ENCODE measurements at places on chromosomes 4 and X.

DNA sequence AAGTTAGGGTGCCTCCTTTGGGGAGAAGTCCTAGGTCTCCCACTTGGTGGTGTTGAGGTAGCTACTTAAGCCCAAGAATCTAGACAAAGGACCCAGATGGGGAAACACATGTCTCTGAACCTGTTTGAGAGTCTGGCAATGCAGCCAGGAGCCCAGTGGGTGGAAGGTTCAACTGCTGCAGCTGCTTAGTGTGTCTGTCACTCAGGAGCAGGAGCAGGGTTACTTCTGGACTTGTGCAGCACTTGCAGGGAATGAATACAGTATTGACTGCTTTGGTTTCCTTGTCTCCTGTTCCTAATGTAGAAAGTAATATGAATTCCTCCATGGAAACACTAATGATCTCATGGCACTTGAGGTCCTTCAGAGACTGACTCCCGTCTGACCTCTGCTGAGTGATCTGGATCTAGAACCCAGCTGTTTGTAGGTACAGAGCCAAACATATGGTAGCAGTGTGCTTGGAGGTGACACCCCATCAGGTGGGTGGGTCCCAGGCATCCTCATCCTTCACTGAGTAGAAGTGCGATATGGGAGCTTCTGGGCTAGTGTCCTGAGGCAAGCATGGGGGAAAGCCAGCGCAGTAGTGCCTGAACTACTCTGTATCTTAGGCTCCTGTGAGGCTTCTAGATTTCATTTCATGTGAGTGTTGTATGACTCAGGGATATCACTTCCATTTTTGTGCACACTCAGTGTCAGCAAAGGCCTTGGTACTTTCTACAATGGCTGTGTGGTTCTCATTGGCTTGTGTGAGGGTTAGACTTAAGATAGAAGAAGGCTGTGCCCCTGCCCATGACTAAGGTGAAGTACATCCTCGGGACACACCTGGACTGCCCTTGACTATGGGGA is 85.0 kb upstream of the WDR1 start:
- no peak for DNase-seq

DNA sequence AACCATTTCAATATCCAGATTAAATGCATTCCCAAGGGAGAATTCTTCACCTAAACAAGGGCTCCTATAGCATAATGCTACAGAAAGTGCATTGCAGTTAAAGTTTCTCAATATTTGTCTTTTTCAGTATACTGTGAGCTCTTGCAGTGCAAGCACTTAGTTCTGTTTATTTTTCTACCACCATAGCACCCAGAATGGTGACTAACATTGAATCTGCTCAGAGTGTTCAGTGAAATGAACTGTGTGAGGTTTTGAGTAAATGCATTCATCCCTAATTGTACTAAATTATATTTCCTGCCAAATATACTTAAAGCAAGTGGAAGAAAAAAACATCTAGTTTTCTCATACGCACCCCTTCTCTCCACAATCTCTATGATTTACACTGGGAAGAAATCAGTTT is 383.9 kb downstream of the PCDH7 start:
- no peak for DNase-seq

- DNase-seq, result peak; percentile 14
These were observed 1.2 kb upstream of the TMEM144 start for GRCh38 chr4:158208963-158209640.

DNA sequence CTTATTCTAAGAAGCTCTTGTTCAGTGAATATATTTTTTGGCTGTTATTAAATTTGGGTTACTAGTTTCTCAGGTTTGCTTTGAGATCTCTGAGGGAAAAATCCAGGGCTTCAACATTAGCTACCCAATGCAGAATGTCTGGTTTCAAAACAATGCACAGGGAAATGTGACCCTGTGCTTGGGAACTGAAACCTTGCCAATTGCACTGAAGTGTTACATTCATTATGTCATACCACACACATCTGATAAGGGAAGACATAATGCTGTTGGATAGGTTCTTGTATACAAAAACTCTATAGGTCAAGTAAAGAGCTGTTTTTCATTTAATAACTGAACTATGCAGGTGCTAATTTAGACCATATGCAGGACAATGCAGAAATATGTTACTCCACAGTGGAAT is 345.3 kb upstream of the BMP3 start:
- no peak for DNase-seq

GRCh38 chr4:149973181-149973580 is 105.1 kb upstream of the DCLK2 start:
- DNase-seq, result no peak

- no peak for DNase-seq
These were observed 44.3 kb upstream of the CLCN4 start for GRCh38 chrX:10112510-10112909.

DNA sequence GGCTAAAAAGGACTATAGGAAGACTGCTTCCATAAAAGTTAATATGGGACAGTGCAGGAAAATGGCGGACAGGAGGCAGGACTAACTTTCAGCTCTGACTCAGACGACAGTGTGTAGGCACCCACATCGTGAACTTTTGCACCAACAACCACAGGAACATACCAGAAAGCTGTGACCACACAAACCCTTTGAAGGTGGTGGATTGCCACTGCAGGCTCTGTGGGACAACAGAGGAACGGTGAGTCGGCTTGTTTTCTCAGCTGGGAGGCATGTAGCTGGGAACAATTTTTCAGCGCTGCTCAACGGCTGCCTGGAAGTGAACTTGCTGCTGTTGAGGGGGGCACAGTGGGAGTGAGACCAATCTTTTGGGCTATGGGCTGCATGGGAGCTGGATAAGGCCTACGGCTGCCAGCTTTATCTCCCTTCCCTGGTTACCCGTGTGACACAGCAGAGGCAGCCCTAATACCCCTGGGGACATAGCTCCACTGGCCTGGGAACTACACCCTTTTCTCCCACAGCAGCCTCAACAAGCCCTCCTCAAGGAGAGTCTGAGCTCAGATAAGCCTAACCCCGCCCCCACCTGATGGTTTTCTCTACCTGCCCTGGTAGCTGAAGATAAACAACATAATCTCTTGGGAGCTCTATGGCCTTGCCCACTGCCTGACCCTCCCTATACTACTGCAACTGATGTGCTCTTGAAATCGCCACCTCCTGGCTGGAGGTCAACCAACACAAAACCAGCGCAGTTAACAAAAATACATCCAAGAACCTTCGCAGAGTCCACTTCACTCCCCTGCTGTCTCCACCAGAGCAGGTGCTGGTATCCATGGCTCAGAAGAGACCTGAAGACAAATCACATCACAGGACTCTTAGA is 1537.0 kb downstream of the C4orf33 start:
- peak; percentile 2 for DNase-seq

DNA sequence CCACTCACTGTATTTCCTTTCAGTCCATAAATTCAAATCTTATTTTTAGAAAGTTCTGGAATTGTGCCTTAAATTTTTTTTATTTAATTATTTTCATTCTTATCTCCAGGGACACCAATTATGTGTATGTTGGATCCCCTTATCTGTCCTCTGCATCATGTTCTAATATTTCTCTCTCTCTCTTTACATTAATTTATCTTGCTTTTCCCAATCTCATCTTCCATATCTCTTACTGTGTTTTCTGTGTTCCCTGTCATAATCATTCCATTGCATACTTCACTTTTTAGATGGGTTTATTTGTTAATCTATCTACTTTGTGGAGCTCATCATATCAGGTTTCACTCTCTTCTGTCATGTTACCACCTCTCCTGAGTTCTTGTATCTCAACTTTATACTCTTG is 37.4 kb downstream of the PPP2R2C start:
- DNase-seq, result no peak

DNA sequence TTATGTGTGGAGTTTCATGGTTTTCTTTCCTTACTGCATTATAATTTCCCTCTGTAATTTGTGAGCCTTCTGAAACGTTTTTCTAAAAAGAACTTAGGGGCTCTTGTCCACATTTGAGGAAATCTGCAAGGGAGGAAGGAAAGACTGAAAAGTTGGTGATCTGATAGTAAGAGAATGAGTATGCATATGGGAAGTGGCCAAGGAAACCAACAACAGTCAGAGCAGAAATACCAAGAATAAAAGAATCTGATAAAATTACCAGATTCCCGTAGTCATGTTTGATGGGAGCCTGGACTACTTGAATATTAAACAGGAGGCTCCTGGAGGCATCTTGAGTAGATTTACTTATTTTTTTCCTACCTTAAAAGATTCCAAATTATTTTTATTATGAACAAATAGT is 50.1 kb downstream of the MEPE start:
- no peak for DNase-seq

DNA sequence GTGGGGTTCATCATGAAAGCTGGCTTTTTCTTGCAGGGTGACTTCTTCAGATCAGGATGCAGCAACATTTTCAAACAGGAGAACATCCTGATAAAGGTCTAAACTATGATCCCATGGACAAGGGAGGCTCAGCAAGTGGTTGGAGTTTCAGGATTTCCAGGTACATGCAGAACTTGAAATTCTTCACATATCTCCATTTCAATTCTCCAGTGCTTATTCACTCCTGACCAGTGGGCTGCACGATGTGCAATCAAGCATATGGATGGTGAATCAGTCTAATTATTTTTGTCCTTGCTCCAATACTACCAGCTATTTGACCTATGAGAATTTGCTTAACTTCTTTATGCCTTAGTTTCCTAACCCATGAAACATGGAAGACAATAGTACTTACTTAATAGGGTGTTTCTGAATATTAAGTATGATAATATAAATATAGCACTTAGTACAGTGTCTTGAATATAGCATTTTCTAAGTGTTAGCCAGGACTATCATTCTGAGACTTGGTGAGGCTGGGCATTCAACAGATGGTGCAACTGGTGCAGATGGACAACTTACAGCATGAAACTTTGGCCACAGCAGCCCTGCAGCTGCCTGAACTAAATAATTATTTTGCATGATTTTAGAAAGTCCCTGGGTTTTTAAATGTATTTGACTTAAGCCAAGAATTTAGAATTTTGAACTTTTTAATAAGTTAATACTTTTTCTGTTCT is 92.4 kb downstream of the HPGD start:
- no peak for DNase-seq

- DNase-seq, result no peak
These were observed 263.5 kb downstream of the AFF2 start for GRCh38 chrX:148763896-148764295.

- no peak for DNase-seq
These were observed 36.0 kb downstream of the CLOCK start for GRCh38 chr4:55510685-55511084.

DNA sequence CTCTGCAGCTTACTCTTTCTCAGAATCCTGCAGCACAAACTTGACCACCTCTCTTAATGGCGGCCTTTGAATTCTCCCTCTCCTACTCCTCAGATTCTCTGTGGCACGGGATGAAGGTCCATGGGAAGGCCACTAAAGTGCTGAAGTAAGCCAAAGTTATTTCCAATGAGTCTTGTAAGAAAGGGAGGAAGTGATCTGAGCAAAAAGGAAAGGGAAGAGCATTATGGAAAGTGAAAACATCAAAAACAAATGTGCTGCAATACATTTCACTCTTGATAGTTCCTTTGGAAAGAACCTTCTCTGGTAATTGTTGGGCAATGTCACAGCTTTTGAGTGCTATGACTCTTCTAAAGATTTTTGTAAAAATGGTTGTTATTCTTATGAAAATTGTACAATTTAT is 54.3 kb upstream of the CAMK2D start:
- no peak for DNase-seq

- DNase-seq, result no peak
These were observed 42.5 kb upstream of the MAP9 start for GRCh38 chr4:155419266-155419665.

DNA sequence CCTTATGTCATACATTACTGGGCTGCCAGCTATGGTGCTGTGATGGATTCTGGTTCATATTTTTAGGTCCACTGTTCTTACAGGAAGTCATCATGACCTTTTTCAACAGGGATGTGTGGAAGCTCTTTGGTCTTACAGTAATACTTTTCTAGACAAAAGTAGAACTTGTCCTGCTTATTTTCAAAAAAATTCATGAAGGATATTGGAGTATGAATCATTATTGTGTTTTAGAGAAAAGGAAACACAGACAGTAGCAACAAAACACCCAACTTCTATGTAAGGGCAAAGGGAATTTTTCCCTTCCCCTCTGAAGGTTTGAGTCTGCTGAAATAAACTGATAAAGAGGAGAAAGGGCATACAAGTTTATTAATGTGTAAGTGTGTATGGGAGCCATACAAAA is 54.7 kb upstream of the FAM9C start:
- no peak for DNase-seq

DNA sequence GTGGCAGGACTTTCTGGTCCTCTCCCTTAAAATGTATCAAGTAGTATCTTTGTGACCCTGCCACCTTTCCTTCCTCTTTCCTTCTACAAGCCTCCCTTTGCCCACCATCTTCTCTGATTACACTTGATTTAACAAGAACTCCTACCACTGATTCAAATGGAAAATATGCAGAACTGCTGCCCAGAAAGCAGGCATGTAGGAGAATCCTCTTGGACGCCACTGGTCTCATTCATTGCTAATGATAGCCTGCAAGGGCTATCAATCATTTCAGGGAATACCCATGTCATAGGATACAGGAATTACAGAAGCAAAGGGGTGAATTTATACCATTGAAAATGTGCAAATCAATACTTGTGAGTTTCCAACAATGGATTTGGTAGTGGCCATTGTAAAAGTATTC is 294.6 kb upstream of the NRK start:
- DNase-seq, result no peak

DNA sequence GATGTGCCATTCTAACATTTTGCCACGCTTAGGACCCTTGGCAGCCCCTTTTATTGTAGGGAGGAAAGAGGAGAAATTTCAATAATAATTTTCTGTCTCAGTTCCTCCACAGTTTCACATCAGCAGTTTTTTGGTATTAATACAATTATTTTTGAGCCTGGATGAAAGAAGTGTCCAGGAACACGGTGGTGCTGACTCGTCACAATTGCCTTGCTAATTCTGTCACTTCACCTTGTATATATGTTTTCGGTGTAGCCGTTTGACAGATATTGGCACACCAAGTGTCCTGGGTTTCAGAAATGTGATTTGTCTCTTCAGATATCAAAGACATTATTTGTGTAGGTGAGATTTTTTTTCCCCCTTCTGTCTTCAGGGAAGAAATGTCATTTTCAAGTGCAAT is 142.2 kb downstream of the ARHGAP10 start:
- no peak for DNase-seq

GRCh38 chr4:99893839-99894160 is 427 bp downstream of the LAMTOR3 start:
- DNase-seq, result no peak

DNA sequence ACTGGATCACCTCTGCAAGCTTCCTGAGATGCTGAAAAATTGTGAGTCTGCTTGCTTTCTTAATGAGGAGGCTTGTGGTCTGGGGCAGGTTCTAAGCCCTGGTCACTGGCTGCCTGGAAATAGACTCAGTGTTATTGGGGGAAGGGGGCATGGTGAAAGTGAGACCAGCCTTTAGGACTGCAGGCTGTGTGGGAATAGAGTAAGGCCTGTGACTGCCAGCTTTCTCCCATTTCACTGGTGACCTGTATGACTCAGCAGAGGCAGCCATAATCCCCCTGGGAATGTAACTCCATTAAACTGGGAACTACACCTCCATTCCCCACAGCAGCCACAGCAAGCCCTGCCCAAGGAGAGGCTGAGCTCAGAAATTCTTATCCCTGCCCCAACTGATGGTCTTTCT is 55.9 kb upstream of the IL15 start:
- DNase-seq, result no peak

- DNase-seq, result no peak
These were observed 73.1 kb downstream of the MAML3 start for GRCh38 chr4:140080883-140081282.
